ENCODE measurements at places on chromosomes 7 and 10.

- DNase-seq, result no peak
Measured at GRCh38 chr10:120854388-120854787, 3.2 kb downstream of the WDR11 start.

- DNase-seq, result no peak
Measured at GRCh38 chr10:6228010-6228511, 25.3 kb downstream of the PFKFB3 start.

- no peak for DNase-seq
Measured at GRCh38 chr10:49282879-49283341, 16.1 kb upstream of the C10orf71 start.

GRCh38 chr10:116713846-116714245, 28.5 kb downstream of the HSPA12A start:
- DNase-seq, result no peak

DNA sequence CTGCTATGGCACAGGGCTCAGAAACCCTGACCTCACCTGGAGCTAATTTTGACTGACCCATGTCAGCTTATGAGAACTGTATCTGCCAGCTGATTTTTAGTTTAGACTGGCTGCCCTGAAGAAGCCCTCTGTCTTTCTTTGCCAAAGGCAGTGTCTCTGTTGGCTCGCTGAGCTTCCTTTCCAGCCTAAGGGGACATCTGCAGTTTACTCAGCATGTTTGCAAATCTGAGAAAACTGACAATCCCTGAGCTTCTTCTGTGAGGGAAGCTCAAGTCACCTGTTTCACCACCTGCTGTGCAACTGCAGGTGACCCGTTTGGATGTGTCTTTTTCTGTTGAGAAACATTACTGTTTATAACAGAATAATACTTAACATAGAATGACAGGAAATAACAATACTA, 46.0 kb downstream of the PRKAR2B start:
- DNase-seq, result no peak

- DNase-seq, result no peak
Measured at GRCh38 chr7:125445836-125446235, 516.2 kb upstream of the POT1 start.

DNA sequence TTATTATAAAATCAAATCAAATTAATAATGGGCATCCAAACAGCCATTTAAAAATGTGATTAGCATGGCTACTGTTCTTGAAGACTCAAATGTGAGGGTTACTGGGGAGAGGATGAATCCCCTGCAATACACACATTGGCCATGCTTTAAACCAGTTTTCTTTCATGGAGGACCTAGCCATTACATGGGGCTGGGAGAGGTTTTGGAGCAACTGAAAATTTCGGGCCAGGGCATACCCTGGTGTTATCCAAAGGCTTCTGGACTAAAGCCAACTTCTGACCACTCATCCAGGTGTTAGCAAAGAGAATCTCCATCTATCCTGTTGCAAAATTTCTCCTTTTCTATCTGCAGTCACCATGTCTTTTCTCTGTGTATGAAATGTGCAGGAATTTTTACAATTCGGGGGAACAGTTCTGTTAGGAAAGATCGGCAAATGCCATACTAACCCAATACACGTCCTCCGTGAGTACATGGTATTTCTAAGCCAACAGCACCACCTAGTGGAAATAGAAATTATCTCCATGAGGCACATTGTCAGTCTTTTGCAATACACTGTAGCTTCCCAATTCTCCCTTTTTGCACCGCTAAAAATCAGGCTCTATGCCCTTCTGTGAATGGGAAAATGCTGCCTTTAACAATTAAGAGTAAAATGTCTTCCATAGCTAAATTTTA, 47.0 kb upstream of the ZNF107 start:
- peak; percentile 43 for DNase-seq
